ENCODE measurements at places on chromosomes 3 and 15.

- no peak for DNase-seq
These were observed 4.9 kb downstream of the OGG1 start for GRCh38 chr3:9754678-9755077.

GRCh38 chr3:132406587-132406986 is 10.7 kb upstream of the DNAJC13 start:
- no peak for DNase-seq

DNA sequence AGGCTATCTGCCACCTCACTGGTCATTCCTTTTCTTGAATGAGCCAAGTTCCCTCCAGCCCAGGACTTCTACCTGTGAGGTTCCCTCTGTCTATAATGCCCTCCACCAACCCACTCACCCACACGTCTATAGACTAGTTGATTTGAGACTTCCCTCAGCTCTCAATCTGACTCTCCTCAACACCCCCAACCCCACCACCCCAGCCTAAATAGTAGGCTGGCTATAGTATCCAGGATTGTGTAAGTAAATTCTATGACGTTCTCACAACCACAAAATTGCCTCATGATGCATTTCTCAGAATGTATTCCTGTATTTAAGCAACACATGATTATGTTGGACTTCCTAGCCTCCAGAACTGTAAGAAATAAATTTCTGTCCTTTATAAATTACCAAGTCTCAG is 2.2 kb downstream of the PLSCR1 start:
- peak; percentile 65 for DNase-seq

DNA sequence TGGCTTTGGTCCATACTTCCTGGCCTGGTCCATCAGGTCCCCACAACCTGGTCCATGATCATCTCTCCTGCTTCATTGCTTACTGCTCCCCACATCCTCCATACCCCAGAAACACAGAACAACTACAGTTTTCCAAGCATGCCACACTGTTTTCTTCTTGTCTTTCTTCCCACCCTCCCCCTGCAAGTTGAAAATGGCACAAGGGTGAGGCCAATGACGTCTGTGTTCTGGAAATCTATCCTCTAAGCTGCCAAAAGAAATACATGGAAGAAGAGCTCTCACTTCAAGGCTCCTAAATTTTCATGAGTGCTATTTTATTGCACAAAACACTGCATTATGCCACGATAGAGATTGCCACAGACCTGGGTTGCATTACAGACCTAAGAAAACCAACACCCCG is 404.4 kb downstream of the VPS13C start:
- no peak for DNase-seq

GRCh38 chr3:164408326-164408725 is 670.0 kb downstream of the SI start:
- DNase-seq = no peak

DNA sequence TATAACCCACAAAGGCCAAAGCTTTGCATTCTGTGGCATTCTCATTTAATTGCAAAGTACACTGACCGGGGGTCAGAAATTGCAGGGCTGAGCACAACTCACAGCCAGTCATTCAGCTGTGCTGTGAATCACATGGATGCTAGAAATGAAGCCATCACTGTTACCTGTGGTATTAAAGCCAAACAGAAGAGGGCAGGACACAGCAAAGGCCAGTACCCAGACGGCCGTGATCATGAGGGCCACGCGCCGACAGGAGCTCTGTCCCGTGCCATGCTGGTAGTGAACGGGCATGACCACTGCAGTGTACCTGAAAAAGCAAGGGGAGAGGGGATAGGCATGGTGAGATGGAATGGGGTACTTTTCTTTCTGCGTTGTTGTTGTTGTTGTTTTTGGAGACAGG is 31.6 kb downstream of the DRD3 start:
- DNase-seq = no peak

DNA sequence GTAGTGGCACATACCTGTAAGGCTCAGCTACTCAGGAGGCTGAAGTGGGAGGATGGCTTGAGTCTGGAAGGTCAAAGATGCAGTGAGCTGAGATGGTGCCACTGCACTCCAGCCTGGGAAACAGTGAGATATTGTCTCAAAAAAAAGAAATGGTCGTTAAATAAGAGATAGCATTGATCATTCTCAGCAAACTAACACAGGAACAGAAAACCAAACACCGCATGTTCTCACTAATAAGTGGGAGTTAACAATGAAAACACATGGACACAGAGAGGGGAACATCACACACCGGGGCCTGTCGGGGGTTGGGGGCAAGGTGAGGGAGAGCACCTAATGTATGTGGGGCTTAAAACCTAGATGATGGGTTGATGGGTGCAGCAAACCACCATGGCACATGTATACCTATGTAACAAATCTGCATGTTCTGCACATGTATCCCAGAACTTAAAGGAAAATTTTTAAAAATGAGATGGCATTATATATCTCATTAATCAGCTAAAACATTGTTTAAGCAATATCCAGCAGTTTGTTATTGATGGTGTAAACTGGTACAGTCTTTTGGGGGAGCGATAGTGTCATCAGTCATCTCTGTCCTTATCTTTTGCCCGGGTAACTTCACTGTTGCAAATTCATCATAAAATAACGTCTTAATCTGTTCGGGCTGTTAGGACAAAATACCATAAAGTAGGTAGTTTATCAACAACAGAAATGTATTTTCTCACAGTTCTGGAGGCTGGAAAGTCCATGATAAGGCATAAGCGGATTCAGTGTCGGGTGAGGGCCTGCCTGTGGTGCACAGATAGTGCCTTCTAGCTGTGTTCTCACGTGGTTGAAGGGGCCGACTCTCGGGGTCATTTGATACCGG is 1.7 kb upstream of the MAN2A2 start:
- DNase-seq = no peak

DNA sequence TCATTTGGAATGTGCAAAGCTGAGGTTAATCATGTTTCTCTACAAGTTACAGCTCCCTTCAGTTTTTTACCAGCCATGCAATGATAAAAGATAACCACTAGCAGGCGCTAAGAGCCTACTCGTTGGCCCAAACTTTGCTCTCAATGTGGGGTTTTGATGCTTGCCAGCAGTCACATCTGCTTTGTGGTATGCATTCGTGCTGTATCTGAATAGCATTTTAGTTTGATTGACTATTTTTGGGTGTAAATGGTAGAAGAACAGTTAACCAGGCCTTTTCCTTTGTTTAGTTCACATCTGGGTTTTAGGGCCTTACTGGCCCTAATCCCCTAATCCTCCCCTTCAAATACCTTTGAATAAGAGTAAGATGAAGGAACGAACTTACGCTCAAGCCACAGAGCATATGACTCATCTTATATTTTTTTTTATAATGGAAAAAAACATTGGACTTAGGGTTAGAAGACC is 4.4 kb upstream of the CLDN11 start:
- peak; percentile 93 for DNase-seq

- peak; percentile 51 for DNase-seq
These were observed 1.0 kb upstream of the MAP3K13 start for GRCh38 chr3:185361920-185362319.

DNA sequence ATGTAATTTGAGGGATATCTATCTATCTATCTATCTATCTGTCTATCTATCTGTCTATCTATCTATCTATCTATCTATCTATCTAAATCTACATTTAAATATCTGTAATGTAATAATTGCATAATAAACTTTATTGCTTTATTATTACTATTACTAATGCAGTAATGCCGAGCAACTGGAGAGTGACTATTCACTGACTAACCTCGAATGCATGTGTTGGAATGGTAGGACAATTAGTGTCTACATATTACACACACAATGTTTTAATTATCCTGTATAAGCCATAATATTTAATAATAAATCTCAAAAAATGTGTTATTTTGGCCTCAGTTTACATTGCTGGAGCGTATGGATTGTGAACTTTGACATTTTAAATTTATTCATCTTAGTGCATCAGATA is 25.2 kb upstream of the CNTN3 start:
- peak; percentile 25 for DNase-seq
